ENCODE measurements at places on chromosomes 11 and 22.

GRCh38 chr11:65357856-65358356 lies 3.4 kb downstream of the TIGD3 start:
- no peak for DNase-seq

DNA sequence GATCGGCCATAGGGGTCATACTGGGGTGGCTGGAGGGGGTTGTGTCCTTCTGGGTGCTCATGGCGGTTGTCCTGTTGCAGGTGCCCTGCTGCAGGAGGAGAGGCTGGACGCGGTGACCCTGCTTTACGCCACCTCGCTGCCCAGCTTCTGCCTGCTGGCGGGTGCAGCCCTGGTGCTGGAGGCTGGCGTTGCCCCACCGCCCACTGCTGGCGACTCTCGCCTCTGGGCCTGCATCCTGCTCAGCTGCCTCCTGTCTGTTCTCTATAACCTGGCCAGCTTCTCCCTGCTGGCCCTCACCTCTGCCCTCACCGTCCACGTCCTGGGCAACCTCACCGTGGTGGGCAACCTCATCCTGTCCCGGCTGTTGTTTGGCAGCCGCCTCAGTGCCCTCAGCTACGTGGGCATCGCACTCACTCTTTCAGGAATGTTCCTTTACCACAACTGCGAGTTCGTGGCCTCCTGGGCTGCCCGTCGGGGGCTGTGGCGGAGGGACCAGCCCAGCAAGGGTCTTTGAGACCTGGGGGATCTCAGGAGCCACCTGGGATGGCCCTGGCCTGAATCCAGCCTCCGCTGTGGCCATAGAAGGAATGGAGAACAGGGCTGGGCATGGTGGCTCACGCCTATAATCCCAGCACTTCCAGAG lies 11.1 kb downstream of the SLC35E4 start:
- no peak for DNase-seq

DNA sequence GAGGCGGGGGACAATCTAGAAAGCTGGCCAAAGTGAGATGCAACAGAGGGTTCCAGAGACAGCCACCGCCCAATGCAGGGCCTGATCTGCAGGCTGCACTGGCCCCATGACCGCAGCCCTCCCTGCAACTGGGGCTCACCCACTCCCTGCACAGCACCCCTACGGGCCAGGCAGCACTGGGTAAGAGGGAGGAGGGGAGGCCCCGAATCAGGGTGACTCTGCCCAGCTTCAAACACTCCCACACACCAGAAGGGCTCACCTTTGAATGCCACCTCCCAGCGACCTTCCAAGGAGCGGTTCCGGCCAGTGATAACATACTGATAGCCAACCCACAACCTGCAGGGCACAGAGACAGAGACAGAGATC lies 59.3 kb downstream of the DGCR2 start:
- DNase-seq: no peak

- DNase-seq: no peak
Measured at GRCh38 chr11:65525546-65526480, 930 bp downstream of the SCYL1 start.

DNA sequence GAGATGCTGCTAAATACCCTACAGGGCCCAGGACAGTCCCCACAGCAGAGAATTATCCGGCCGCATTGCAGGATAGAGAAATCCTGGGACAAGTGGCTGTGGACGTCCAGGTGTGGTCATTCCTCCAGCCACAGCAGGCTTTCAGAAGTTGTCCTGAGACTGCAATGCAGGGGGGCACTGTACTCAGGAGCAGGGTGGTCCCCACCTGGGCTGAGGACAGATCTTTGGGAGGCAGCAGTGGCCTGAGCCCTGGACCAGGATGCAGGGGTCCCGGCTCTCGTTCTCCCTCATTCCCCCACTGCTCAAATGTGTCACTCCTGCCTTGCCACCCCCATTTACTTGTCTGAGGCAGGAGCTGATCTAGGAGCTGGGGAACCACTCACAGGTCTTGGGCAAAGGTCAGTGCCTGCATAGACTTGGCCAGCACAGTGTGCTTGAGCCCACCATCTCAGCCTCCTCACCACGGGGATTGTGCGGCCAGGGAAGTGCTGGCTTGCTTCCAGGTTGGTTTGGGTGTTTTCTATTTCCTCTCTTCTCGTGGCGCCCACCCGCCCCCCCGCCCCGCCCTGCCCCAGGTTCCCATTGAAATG lies 15.3 kb downstream of the LINC01488 start:
- DNase-seq: no peak

DNA sequence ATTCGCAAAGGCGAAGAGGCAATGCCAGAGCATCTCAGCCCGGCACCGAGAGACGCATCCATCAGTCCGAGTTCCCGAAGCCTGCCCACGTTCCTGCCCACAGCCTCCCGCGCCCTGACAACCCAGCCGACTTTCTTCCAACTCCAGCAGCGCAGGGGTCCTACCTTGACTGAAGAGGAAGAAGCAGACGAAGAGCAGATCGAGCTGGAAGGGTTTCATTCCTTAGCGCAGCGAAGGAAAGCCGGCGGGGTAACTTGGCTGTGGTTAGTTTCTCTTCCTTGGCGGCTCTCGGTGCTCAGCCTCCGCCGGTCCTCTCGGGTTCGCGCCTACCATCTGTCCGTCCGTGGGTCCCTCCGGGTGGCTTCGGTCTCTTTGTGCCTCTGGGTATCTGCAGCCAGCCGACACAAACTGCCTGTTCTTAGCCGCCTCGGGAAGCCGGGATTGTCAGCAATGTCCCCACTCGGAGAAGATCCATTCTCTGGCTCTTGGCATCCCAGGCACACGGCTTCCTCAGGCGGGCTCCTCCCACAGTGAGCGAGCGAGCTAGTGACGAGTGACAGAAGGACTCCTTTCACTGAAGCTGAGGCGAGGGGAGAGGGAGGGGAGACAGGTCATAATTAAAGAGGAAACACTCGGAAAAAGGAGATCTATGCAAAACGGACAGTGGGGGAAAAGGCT lies at the start of gene KIRREL3:
Gene KIRREL3, minus strand, starts transcription at position 480 of the 678 bp plus-strand sequence.
- DNase-seq: no peak

GRCh38 chr11:58179648-58180047 lies 9.2 kb upstream of the OR9Q2 start:
- DNase-seq: no peak

- DNase-seq: no peak
Measured at GRCh38 chr11:79578116-79578515, 137.3 kb upstream of the TENM4 start.

DNA sequence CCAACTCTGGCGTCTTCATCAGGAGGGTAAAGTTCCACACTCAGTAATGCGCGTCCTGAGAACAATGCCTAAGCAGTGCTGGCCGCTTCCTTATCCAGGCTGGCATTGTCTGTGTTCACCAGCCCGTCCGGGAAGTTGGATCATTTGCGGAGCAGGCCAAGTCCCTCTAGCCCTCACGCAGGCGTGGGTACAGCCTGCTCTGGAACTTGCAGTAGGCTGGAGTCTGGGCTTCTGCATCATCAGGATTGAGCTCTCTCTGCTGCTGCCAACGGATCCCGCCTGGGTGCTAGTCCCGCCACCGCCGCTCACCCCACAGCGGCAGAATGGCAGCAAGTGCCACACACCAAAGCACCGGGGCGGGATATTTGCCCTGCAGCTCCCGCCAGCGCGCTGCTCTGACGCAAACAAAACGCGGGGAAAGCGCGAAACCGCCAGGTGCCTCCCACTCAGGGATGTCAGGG lies 29.0 kb downstream of the GLYATL1 start:
- no peak for DNase-seq

GRCh38 chr11:80565231-80565630 lies 1124.4 kb upstream of the TENM4 start:
- DNase-seq: no peak

- no peak for DNase-seq
Measured at GRCh38 chr11:28836285-28837081, 728.3 kb downstream of the METTL15 start.

GRCh38 chr11:115450519-115450918 lies 53.7 kb downstream of the CADM1 start:
- no peak for DNase-seq

- DNase-seq: no peak
Measured at GRCh38 chr11:64566042-64566914, 24.7 kb upstream of the SLC22A12 start.

- DNase-seq: no peak
Measured at GRCh38 chr11:16859651-16860050, 121.2 kb downstream of the C11orf58 start.

- no peak for DNase-seq
Measured at GRCh38 chr11:118819334-118820024, 28.5 kb upstream of the DDX6 start.

- no peak for DNase-seq
Measured at GRCh38 chr11:115637599-115638241, 133.5 kb upstream of the CADM1 start.

- DNase-seq: no peak
Measured at GRCh38 chr11:112398798-112399478, 138.3 kb upstream of the PLET1 start.

DNA sequence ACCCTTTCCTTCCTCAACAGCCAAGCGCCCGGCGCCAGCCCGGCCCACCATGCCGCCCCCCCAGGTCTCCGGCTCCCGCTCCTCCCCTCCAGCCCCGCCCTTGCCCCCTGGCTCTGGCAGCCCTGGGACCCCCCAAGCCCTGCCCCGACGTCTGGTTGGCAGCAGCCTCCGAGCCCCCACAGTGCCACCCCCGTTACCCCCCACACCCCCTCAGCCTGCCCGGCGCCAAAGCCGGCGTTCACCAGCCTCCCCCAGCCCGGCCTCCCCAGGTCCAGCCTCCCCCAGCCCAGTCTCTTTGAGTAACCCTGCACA lies 3.3 kb upstream of the PDXP start:
- DNase-seq: no peak

Data from suppressor macrophage treated with lipopolysaccharide for 1 hour (primary cell).